ENCODE measurements at places on chromosomes 7 and 10. TPM values are rescaled to one million over a fixed set of nuclear protein-coding genes. Genes with fewer than 3 reads are reported as not detected.

- no peak for DNase-seq
These were observed 113.4 kb downstream of the SEM1 start for GRCh38 chr7:96596120-96596826.

The CARD11 gene
- polyA plus RNA-seq: 0.48 TPM

The ITIH5 gene
- polyA plus RNA-seq: 42.2 TPM

The DEPP1 gene
- polyA plus RNA-seq: 29.8 TPM

The HIBADH gene
- polyA plus RNA-seq: 25.1 TPM

DNA sequence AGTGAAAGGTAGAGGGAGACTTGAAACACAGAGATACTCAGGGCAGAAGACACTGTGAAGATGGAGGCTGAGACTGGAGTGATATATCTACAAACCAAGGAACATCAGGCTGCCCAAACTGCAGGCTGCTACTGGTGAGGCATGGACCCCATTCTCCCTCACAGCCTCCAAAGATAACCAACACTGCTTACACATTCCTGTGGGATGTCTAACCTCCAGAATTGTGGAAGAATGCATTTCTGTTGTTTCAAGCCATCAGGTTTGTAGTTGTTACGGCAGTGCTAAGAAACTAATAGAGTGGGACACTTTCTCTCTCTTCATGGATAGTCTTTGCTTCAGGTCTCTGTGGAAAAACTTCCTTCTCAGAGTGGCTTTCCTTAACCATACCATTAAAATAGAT is 182.6 kb upstream of the TMEM106B start:
- no peak for DNase-seq

The CLIP2 gene
- 22.3 TPM for polyA plus RNA-seq

The CHST12 gene
- polyA plus RNA-seq: 10.9 TPM

DNA sequence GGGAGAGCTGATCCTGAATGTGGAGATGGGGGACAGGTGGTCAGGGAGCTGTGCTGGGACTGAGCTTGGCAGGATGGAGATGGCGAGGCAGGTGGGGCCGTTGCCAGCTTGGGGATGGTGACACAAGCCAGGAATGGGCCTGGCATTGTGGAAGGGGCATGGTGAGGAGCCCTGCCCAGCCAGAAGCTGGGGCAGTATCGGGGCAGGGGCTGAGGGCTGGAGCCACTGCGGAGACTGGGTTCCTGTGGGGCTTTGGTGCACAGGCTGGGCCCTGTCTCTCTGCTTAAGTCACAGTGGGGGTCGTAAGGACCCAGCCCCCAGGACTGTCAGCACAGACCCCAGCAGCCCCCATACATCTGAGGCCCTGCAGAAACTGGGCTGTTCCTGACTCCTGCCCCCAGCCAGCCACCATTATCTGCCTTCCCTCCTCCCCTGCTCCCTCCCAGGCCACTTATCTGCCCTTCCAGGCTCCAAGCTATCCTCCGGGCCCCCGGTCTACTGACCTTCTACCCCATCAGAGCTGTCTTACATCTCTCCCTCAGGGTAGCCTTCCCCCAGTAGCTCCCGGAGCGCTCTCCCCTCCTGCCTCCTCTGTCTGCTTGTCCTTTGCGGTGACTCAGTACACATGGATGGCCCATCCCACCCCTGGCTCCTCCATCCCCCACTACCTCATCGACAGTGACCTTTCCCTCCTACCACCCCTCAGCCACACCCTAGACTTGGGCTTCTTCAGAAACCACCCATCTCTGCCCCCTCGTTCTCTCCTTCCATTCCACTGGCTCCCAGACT is 44.2 kb downstream of the PPIF start:
- no peak for DNase-seq

- no peak for DNase-seq
These were observed 651.5 kb downstream of the LRMDA start for GRCh38 chr10:76082956-76083355.

DNA sequence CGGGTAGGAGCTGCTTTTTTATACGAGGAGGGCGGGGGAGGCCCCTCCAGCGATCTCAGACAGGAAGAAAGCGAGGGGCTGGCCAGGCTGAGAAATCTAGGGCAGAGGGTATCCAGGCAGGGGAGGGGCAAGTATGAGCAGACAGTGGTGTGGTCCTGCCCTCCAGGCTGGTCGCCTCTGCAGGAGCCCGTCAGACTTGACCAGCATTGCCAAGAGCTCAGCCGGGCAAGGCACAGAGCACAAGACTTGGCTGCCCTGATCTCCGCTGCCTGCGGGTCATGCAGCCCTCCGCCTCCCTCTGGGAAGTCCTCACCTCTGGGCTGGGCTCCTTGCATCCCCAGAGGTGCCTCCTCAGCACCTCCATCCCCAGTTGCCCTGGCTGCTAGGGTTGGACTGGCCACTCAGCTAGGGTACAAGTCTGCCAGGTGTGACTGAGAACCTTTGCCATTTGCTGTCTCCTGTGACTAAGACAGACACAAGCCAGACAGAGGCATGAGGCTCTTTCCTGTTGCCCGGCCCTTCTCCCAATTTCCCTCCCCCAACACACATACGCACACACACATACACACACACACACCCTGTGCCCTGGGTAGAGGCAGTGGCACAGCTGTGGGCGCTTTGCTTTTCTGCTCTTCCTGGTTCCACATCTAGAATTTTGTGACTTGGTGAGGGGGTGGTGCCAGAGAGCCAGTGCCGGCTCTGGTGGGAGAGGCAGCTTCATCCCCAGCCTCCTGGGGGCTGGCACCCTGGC is 59.1 kb upstream of the PPIF start:
- no peak for DNase-seq

- DNase-seq: no peak
These were observed 64.4 kb downstream of the ITGB8 start for GRCh38 chr7:20395104-20395503.

The RNF32 gene
- polyA plus RNA-seq: 1.8 TPM

GRCh38 chr7:106047818-106048705 is 64.0 kb downstream of the SYPL1 start:
- no peak for DNase-seq

The MMP21 gene
- polyA plus RNA-seq: 0.27 TPM

DNA sequence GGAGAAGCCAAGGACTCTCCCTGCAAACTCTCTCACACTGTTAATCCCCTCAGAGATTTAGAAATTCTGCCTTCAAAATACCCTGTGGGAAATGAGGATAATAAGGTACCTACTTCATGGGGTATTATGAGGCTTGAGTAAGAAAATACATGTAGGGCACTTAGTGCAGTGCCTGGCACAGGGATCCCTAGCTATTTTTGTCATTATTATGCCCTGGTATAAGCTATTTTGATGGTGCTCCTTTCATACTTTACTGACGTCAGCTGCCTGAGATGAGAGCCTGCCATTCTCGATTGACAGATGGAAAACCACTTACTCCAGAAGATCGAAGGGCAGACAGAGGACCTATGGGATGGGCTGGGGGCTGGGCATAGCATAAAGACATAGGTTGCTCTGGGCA is 30.1 kb downstream of the MKX start:
- DNase-seq: no peak

DNA sequence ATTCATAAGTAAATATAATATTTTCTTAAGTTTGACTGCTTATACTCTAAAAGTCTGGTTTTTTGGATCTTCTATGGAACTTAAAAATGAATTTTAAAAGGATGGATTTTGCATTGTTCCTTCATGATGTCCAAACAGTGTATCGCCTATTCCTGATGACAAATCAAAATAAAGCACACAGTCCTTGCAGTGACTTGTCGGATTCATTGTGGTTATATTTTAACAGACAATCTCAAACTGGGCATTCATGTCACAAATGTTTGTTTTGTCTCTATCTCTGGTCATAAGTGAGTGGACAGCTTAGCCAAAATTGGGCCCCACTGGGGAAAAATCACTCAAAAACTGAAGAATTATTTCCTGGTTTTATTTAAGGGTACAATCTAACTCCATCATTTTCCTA is 74.8 kb downstream of the LMBR1 start:
- DNase-seq: no peak

The MMD2 gene
- polyA plus RNA-seq: not detected

- DNase-seq: peak; percentile 55
These were observed 39.5 kb downstream of the LRMDA start for GRCh38 chr10:75470901-75471300.

The TMEM176A gene
- polyA plus RNA-seq: 21.5 TPM

GRCh38 chr7:97772045-97772901 is 40.4 kb downstream of the TAC1 start:
- DNase-seq: no peak

DNA sequence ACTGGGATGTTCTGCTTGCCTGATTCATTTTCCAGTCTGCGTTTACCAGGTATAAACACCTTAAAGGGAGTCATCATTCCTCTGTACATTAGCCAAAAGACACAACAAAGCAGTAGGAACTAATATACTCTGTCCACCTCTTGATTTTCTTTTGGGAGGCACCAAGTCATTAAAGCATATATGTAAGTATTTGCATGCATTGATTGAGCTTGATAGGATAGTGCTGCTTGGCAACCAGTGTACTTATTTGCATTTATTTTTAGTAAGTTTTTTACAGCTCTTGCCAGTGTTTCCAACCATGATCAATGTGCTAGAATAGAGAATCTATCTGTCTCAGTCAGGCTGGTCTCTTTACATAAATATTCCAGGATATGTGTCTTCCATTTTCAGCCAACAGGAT is 353.3 kb upstream of the SEMA3C start:
- no peak for DNase-seq

DNA sequence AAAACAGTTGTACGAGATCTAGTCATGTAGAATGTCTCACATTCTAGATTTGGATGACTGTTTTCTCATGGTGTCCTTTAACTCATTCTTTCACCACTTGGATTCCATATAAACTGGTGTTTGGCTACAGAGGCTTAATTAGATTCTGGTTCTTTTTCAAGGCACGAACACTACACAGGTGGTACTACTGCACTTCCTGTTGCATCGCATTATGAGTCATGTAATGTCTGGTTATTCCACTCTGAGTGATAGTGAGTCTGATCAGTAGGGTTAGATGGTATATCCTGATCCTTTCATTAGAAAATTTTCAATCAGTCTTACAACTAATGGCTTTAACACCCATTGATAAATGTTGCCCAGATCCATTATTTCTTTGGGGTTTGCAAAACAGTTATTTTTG is 11.2 kb upstream of the AKAP9 start:
- no peak for DNase-seq

- no peak for DNase-seq
These were observed 73.9 kb upstream of the KAT6B start for GRCh38 chr10:74752371-74753040.

- DNase-seq: no peak
These were observed 36.5 kb upstream of the EEPD1 start for GRCh38 chr7:36116347-36117202.

DNA sequence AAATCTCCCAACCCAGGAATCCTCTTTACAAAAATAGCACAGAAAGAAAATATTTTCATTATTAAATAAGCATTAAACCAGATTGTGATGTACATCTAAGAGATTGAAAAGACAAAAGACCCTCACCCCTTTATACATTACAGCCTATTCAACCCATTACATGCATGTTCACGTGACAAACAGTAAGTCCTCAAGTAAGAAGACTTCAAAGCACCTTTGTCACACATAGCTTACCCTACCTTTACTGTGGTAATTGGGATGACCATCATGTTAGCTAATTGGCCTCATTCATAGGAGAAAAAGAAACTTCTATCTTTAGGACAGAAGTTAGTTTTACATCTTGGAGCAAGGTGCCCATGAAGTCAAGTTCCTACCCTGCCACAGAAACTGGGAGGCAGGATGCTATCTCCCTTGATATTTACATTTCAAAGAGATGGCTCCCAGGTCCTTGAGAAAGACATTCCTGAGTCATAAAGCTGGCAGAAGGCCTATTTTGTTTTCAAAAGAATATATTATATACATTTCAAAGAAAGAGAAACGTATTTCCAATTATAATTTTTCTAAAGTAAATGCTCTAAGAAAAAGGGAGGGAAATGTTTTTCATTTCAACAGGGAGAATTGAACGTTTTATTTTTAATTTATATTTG is 48.1 kb downstream of the GNAI1 start:
- no peak for DNase-seq

- no peak for DNase-seq
These were observed 67.2 kb downstream of the ATAD1 start for GRCh38 chr10:87750817-87751216.

DNA sequence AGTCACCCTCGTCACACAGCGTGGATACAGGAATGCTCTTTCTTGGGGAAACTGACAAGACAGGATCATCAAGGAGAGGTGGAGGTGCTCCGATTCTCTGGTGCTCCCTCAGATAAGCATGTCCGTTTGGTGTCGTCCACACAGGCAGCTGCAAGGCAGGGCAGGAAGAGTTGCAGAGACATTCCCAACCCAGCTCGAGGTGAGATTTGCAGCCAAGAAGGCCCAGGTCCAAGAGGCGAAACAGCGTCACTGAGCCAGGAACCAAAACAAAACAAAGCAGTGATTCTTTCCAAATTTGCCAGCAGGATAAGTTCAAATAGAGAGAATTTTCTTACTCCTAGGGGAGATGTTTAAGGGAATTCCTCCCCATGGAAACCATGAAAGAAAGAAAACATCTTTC is 386.5 kb upstream of the PFKP start:
- DNase-seq: peak; percentile 24

The AKR1C8 gene
- not detected for polyA plus RNA-seq

DNA sequence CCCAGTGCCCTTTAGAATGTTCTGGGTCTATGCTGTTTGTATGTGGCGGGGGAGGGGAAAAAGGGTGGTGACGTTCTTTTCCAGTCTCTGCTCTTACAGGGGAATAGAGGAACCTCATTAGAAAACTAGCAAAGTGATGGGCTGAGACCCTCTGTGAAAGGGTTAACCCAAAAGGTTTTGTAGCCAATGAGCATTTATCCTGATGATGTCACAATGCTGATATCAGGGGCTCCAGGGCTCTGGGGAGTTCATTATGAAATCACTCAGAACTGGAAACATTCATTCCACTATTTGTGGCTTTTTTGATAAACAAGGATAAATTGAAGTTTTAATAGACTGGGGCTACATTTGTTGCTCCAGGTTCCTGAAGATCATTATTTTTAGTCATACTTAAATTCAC is 71.7 kb downstream of the ARID5B start:
- DNase-seq: no peak

The RBP4 gene
- 16.0 TPM for polyA plus RNA-seq

GRCh38 chr10:33716501-33717267 is 382.2 kb upstream of the NRP1 start:
- no peak for DNase-seq

DNA sequence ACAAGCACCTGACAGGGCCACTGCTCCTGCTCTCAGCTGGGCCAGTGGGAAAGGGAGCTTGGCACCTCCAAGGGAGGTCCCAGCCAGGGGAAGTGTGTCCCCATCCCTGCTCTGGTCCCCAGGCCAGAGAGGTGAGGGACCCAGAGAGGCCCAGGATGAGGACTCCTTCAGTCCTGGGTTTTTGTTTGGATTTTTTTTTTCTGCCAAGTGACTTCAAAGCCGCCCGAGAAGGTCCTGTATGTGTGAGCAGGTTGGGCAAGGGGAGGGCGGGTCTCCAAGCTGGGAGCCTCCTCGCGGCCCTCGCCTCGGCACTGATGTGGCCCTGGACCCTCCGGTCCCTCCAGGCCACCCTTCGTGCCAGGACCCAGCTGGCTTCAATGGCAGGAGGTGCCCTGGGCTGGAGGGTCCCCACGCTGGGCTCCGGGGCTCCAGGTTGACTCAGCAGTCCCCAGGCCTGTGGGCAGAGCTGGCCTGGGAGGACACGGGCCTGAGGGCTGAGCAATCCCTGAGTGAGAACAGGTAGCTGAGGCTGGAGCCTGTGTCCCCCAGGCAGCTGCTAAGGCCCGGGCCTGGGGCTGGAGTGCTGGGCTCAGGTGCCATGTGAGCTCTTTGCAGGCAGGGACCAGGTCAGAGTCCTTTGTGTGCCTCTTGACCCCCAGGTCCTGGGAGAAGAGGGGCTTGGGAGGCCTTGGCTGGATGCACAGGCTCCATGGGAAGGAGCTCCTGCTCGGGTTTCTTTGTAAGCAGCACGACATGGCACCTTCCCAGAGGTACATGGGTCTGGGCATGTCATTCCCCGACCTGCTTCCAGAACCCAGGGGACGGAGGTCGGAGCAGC is 140.6 kb downstream of the FAM53B start:
- no peak for DNase-seq
